Activated naive CD4-positive, alpha-beta T cell (primary cell): ENCODE measurements at places on chromosomes 13 and 19.

DNA sequence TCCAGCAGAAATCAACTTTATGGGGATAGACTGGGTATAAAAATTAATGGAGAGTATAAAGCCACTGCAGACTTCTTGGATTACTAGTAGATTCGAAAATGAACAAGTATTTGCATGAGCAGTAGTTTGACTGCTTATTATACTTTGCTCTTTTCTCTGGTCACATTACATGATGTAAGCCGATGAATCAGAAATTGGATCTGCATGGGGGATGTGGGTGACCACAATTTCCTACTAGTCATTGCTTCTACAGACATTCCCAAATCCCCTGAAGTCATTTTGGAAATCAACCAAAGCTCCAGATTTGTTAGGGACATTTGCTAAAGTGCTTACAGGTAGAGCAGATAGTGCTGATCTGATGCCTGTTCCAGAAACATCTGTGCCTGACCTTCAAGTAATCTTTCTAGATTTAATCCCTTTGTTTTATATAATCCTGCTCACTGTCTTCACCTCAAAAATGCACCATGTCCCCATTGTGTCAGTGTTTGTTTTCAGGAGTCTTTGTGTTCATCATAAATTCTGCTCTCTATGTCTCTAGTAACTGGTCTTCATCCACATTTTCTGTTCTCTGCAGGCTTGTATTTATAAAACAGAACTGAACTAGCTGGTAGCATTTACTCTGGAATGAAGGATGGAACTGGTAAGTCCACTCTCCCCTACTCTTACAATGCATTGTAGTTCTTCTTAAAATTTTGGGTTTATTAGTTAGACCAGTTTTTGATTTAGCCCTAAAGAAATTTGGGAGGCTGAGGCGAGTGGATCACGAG, 201.5 kb upstream of the CSNK1A1L start:
- no peak for DNase-seq

DNA sequence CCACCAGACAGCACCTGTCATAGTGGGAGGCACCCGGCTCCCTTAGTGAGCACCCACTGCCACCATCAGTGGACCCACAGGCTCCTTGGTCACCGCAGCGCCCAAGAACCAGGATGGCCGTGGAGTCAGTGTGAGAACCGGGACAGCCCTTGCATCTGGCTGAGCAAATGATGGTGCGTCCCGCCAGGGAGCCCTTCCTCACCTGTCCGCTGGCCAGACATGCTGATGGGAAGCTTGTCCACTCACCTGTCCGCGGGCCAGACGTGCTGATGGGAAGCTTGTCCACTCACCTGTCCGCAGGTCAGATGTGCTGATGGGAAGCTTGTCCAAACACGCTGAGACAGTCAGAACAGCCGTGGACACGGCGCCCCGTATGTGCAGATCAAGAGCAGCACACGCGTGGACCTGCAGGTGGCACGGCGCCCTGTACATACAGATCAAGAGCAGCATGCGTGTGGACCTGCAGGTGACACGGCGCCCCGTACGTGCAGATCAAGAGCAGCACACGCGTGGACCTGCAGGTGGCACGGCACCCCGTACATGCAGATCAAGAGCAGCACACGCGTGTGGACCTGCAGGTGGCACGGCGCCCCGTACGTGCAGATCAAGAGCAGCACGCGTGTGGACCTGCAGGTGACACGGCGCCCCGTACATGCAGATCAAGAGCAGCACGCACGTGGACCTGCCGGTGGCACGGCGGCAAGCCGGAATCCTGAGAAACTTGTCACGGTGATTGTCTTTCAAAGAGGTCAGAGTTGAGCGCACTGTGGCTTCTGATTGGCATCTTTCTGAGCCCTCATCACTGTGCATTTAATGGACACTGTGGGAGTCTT, 40.7 kb upstream of the DCUN1D2 start:
- DNase-seq: no peak

- DNase-seq: no peak
Observed at GRCh38 chr19:5907241-5907640, 2.6 kb downstream of the VMAC start.

DNA sequence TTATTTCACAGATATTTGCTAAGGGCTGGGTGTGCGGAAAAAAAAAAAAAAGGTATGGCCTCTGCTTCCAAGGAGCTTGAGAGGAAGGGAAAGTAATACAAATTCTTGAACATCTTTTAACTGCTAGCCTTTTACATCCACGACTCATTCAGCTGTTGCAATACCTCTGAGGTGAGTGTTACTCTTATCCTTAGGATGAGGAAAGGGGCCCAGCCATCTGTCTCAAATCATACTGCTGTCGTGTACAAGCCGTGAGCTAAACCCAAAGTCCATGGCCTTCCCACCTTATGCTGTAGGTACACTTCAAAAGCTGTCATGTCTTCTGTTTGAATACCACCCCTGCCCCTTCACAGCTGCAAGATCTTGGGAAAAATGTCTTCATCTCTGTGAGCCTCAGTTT, 146.8 kb downstream of the KCNRG start:
- DNase-seq: no peak

DNA sequence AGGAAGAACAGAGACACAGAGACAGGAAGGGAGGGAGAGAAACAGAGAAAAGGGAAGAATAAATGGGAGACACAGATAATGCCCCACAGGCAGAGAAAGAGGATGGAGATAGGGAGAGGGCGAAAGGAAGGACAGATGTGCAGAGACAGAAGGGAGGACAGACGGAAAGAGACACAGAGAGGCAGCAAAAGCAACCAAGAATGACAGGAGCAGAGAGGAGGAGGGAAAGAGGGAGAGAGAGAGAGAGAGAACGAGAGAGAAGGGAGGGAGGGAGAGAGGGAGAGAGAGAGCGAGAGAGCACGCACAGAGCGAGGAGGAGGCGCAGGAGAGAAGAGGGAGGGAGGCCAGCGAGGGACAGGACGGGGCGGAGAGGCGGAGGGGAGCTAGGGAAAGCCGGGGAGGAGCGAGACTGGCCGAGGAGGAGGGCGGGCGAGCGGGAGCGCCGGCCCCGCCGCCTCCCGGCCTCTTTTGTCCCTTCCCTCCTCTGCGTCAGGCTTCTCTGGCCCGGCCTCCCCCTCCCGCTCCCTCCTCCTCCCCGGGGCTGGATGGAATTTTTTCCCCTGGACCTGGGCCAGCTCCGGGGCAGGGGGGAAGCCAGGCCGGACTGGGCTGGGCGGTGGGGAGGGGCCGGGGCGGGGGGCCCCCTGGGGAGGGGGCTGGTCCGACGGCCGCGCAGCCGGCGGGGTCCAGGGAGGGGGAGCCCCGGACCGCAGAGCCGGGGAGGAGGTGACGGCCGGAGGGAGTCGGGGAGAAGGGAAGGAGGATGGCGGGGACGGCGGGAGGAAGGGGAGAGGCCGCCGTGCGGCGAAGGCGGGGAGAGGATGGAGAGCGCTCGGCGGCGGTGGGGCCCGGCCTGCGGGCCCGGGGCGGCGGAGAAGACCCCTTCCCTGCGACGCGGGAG, 4.2 kb upstream of the SPACA6 start:
- DNase-seq: no peak

GRCh38 chr19:18719541-18719940, 36.1 kb downstream of the CRTC1 start:
- no peak for DNase-seq

- no peak for DNase-seq
Observed at GRCh38 chr19:2015608-2015950, at the start of gene BTBD2. Gene BTBD2, minus strand, starts transcription at chr19:2015714. Its CDS starts 11 bp downstream, at chr19:2015703.

- DNase-seq: no peak
Observed at GRCh38 chr19:32811151-32811550, 58.4 kb downstream of the SLC7A9 start.

- DNase-seq: no peak
Observed at GRCh38 chr13:87131611-87132010, 539.6 kb upstream of the SLITRK5 start.

DNA sequence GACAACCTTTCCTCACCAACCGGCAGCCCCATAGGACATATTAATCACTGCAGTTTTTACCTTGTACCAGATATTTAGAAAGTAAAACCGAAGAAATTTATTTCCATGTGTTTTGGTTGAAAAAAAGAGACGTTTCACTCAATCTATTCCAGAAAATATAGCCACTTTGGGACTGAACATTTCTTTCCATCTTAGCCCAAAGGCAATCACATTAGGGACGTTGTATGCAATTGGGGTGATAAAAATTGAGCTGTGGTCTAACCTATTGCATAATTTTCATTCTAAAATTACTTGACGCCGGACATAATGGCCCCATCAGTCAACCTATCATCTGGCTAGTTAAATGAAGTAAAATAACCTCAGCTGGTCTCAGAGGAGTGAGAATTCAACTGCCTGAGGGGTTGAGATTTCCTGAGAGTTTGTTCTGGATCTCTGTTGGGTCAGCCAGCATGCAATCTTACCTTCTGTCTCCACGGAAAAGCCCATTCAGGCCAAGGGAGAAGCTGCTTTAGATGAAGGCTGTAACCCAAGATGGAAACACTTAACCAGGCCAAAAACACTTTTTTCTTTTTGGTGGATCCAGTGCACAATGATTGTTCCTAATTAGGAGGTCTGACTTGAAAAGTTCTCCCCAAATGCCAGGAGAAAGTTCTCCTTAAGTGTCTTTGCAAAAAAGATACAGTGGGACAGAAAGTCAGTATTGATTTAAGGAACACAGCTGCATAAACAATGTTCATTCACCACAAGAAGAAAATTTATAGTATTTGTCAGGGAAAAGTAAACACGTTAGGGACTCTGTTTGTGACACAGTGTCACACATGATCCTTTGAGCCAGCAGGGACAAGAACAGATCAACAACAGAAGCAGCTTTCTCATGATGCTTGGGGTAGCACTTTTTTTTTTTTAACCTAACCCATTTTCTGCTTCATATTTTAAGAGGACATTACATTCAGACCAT, 34.1 kb downstream of the DLEU7 start:
- DNase-seq: no peak

- no peak for DNase-seq
Observed at GRCh38 chr13:53560556-53560955, 531.9 kb downstream of the OLFM4 start.

DNA sequence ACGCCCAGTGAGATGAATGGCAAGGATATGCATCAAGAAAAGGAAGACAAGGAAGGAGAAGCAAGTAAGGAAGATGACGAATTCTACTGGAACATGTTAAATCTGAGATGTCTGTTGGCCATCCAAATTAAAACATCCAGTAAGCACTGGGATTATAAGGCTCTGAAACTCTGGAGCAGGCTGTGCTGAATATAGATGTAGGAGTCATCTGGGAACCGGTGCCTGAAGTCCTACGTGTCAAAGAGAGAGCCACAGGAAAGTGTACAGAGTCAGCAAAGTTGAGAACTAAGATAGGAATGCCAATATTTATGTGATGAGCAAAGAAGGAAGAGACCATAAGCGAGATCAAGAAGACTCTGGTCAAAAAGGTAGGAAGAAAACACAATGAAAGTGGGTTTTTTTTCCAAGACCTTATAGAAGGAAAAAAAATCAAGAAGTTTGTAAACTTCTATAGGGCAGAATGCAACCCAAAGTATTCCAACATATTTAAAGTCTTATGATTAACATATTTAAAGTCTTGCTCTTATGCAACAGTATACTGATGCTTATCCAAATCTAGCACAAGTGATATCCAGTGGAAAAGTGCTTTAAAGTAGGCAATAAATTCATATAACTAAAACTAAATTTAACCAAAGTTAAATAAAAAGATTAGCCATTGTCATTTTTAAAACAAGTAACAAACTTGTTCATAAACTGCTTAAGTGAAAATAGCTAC, 51.2 kb upstream of the EEF1AKMT1 start:
- DNase-seq: no peak

DNA sequence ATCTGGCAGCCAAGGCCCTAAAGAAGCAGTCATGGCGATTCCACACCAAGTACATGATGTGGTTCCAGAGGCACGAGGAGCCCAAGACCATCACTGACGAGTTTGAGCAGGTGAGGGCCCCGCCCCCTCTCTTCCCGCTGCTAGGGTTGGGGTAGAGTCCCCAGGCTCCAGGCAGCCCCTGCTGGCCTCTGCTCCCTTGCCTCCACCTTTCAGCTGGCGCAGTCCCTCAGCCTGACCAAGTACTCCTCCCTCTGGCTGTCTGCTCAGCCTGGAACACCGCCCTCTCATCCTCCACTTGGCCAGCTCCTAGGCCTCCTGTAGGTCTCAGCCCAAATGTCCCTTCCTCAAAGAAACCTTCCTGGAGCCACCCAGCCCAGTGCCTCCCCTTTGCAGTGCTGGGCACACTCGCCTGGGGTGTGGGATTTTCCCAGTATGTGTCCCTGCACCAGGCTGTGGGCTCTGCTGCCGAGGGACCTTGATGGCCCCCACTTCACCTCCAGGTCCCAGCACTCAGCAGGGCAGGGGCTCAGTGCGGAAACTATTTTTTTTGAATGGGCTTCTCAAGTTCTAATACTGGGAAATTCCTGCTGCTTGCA, 5.7 kb downstream of the LENG1 start:
- DNase-seq: no peak

DNA sequence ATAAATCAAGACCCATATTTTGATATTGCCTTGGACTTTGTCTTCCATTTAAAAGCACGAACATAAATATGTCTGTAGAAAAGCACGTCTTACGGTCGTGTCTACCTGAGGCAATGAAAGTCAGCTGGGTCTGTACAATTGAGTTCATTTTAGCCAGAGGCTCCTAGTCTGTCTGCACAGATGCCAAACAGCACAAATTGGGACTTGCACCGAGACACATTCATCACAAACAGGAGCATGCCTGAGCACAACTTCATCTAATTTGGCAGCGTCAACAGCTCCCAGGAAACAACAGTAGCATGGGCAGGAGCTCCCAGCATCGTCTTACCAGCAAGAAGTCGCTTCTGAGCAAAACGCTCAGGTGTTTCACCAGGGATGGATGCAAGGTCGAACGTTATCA, 687.0 kb downstream of the EFNB2 start:
- no peak for DNase-seq
